Cerebellar nuclear complex (tissue), 1 donor: ENCODE measurements at places on chromosomes 13 and 19.

DNA sequence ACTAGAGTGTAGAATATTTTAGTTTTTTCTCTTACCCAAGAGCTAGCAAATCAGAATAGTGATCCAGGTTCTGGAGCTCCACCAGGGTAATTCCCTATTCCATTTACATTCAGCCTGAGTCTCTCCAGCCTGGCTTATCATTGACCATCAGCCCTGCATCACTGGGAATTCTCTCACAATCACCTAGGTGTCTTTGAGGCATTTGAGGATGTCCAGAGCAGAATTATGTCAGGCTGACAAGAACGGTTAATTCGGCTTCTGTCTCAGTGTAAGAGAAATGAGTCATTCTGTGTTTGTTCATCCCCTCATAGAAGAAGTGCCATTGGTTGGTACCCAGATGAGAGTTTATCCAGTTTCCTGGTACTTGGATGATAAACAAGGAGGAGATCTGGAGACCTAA, 180.5 kb downstream of the ZNF737 start:
- DNase-seq, result no peak

DNA sequence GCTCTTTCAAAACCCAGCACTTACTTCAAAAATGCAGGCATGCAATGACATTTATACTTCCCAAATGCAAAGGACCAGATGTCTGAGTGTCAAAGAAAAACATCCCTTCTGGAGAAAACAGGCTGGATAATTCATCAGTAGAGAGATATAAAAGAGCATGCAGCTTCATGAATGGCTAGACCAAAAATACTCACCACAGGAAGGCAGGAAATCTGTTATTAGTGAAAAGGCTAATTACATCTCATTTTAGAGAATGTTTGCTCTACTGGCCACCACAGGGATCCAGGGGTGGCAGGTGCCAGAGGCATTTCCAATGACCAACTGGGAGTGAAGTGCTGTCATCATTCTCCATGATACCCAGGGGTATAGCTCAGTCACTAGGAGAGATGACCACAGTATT, 106.5 kb downstream of the LHFPL6 start:
- DNase-seq, result no peak

GRCh38 chr19:46502891-46503290, 7.2 kb upstream of the PNMA8B start:
- DNase-seq, result no peak

GRCh38 chr19:11324748-11325389, 14.6 kb downstream of the RAB3D start:
- DNase-seq, result no peak

GRCh38 chr13:52929846-52930245, 81.4 kb upstream of the PCDH8 start:
- no peak for DNase-seq

- no peak for DNase-seq
These were observed 11.4 kb downstream of the ARHGEF7 start for GRCh38 chr13:111126509-111126908.

DNA sequence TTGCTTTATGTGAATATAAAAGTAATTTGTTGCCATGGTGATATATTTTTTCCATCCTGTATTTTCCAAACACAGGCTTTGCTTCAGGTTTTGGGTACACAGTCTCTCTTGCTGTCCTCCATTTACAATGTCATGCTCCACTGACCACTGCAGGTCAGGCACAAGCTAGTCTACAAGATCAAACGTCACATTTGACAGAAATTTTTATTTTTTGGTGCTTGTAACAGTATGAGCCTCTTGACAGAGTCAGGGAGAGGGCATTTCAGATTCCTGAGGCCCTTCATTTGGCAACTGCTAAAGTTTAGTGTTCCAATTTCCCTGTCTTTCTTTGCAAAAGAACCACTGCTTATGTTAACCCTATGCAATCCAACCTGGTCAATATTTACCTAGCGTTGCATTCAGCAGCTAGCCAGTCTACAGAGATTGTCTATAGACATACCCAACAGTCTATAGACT, 175.0 kb downstream of the RFC3 start:
- no peak for DNase-seq

GRCh38 chr13:74325106-74325505, 190.9 kb upstream of the KLF12 start:
- DNase-seq, result no peak

GRCh38 chr19:47729468-47729798, 15.9 kb upstream of the NOP53 start:
- DNase-seq, result no peak
